ENCODE measurements at places on chromosomes 7 and 10.

DNA sequence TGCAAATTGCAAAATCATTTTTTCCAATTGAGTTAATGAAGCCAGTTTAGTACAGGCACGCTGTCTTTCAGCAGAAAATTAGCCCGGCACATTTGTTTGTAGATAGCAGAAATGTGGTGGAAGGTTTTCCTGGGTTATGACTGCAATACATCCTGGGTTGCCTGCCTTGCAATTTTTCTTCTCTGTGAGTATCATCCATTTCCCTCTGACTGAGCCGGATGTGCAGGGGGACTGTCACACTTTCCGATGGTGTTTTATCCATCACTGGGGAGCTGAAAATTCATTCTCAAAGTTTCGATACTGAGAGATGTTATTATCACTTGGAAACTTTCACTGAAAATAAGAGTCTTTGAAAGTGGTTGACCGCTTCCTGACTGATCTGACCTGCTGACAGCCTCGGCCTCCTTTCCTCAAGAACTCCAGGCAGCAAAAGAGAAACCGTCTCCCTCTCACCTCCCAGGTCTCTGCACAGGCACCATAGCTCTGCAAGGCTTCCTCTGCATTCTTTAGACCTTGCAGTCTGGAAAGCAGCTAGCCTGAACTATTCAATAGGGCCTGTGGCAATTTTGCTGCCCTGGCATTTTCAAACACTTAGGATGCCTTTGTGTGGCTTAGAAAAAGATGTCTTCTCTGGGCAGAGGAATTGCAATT is 320.8 kb upstream of the NRP1 start:
- no peak for DNase-seq

DNA sequence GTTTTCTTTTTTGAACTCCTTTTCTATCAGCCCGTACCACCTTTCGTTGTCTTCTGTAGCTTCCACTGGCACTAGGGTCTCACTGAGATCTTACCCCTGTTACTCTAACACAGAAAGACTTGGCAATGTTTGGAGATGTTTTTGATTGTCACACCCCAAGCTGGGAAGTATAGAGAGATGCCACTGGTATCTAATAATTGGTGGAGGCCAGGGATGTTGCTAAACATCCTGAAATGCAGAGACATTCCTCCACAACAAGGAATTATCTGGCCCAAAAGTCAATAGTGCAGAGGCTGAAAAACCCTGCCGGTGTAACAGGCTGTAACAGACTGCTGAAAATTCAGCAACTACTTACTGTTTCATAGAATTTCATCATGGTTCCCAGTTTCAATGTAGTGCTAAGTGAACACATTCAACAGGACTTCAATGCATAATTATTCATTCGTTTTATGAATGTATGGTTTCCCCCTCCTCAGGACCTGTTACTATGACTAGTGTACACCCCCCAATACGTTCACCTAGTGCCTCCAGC is 115.9 kb downstream of the TRIM24 start:
- DNase-seq: no peak

DNA sequence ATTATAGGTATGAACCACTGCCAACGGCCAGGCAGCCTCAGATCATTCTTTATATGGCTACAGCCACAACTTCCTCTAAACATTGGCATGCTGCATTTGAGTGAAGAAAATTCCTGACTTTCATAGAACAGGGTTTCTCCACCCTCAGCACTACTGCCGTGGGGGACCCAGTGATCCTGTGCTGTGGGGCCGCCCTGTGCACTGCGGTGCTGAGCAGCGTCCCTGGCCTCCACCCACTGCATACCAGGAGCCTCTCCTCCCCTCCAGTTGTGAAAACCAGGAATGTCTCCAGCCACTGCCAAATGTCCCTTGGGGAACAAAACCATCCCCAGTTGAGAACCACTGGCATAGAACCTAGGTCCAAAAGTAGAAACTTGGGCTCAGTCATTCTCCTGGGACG is 15.8 kb downstream of the CNPY1 start:
- no peak for DNase-seq

DNA sequence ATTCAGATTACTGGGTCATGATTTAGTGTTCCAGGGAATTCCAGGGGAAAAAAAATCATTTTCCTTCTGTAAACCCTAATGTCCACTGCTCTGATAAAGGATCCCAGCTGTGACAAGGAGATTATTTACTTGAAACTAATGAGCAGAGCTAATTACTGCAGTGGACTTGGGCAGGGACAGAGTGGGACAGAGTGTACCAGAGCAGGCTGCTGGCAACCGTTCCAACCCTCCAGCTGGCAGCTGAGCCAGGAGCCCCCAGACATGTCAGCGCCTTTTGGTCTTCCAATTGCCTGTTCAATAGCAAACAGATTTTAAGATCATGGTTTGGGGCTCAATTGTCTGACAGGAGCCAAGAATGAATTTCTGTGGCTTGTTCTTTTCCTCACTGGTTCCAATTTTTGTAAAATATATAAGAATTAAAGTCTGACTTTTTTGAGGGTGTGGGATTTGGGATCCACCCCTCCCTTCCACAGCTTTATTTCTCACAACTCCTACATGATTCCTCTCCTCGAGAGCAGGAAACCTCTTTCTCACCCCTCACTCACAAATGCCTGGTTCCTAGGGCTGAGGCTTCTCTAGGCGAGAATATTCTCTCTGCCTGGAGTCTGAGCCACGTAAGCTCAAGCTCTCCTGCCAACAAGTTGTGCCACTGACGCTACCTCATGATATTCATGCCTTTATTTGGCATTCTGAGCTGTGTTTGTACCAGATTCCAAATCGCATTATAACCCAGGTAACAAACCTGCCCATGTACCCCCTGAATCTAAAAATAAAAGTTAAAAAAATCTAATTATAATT is 20.6 kb upstream of the FAM180A start:
- DNase-seq: no peak

- DNase-seq: peak; percentile 43
Measured at GRCh38 chr7:87475359-87476178, at the start of gene ABCB4. ABCB4 (minus strand) TSS chr7:87475680; CDS start chr7:87475465, 215 bp downstream.
